MV-4-11 (cell line): ENCODE measurements at places on chromosomes 4 and X.
A peak's percentile ranks its signal among the peaks of the same experiment; 100 is the strongest.

DNA sequence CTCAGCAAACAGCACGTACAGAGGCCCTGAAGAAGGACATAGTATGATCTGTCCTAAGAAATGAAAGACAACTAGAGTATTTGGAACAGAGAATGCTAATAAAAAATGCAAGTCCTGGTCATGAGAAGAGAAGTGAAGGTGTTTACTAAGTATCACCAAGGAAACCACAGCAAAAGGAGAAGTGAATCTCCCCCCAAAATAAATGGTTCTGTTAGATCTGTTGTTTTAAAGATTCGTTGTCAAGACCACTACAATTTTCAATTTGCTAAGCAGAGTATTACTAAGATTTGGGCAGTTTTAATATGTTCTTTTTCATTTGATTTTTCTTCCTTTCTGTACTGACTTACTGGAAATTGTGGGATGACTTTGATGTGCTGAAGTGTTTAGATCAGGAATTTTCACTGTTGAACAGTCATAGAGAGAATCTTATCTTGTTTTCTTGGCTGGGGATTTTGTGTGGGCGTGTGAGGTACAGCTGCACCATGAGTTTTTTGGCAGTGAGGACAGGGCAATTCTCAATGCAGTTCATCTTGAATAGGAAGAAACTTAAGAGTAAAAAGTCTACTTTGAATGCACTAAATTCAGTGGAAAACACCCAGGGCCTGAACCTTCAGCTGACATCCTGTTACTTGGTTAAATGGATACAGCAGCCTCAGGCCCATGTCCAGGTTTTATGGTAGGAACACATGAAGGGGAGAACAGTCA lies 132.2 kb downstream of the STIM2 start:
- peak; percentile 82 for DNase-seq

DNA sequence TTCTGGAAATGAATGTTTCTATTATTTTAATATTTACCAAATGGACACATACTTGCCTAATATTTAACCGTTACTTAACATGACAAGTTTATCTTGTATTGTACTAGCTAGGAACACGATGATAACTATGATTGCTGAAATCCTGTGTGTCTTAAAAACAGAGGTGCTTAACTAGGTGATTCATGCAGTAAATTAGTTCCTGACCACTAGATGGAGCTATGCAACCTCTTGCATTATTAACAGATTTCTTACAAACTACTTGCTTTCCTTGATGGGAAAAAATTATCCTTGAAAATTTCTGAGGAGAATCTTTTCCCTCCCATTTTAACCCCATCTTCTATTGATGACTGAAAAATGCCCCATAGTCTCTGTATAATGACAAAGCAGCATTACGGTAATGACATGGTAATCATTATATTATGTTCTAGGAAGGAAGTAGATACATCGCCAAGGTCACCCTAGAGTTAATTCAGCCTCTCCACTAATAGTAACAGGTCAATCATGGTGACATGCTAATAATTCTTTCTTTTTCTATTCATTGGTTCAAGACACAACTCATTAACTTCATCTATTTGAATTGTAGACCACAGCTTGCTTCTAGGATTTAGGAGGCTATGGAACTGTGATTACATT lies 844.2 kb downstream of the RAPGEF2 start:
- peak; percentile 11 for DNase-seq

- no peak for DNase-seq
These were observed 19.0 kb downstream of the ATP8A1 start for GRCh38 chr4:42637867-42638266.

- no peak for DNase-seq
These were observed 492.0 kb downstream of the PCDH11X start for GRCh38 chrX:92270936-92271855.

- no peak for DNase-seq
These were observed 12.8 kb downstream of the ATXN3L start for GRCh38 chrX:13307041-13307440.

DNA sequence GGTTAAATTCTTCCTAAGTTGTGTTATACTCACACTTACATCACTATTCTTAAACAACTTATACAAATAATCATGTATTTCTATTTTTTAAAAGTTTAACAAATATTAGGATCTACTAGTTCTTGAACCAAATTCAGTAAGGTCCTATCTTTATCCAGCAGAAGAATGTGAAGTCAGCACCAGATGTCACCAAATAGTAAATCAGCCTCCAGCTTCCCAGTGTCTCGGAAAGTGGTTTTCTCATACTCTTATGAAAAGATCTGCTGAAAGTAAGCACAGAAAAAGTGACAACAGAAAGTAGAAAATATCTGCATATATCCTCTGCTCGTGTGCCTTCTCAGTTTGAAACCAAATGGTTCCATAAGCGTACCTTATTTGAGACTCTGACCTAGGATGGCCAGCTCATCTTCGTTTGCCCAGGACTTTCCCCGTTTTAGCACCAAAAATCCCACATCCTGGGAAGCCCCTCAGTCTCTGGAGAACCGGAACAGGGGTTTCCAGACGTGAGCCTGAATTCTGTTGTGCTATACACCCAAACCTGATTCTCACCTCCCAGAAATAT lies 98.0 kb upstream of the DCLK2 start:
- DNase-seq, result no peak

GRCh38 chr4:4406455-4407298 lies 19.8 kb downstream of the NSG1 start:
- no peak for DNase-seq

DNA sequence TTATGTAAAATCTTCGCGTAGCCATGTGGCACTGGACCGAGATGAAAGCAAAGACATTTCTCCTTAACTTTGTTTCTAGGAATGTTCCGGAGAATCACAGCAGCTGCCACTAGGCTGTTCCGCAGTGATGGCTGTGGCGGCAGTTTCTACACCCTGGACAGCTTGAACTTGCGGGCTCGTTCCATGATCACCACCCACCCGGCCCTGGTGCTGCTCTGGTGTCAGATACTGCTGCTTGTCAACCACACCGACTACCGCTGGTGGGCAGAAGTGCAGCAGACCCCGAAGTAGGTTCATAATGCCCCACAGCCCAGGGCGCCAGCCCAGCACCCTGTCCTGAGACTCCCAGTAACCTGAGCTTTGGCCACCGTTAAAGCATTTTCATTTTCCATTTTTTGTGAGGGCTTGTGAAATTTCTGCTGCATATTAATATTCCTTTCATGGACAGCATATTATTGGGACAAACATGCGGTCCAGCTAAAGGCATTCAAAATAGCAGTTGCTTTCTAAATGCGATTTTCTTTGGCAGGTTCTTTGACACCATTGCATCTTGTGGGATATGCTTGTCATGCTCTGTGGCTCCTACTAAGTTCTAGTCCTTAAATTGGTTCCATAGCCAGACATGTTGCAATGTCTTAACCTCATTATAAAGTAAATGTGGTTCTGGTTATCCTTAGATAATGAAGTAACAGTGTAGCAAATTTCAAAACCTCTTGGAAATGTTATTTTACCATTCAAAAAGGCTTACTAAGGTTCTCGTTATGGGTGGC lies 49.1 kb upstream of the MSANTD1 start:
- DNase-seq, result peak; percentile 56

- no peak for DNase-seq
These were observed 57.2 kb upstream of the MTMR1 start for GRCh38 chrX:150635952-150636351.

GRCh38 chrX:9846631-9847030 lies 60.4 kb downstream of the SHROOM2 start:
- DNase-seq, result no peak

GRCh38 chrX:103338663-103339062 lies 8.6 kb downstream of the TCEAL7 start:
- no peak for DNase-seq

DNA sequence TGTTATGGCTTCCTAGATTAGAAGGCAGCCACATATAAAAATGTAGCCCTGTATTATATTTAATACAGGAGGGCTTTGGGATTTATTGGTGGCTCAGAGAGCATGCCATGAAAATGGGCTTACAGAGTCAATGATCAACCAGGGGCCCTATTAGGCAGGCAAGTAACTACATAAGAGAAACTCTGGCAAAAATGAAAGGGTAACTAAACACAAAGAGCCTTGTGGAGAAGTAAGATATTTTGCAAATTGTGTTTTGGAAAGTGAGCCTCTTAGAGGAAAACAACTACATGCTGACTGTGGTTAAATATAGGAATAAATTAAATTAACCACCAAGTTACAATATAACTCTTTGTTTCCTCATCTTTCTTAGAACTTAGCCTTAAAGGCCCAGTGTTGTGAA lies 5.5 kb downstream of the SAT1 start:
- no peak for DNase-seq

DNA sequence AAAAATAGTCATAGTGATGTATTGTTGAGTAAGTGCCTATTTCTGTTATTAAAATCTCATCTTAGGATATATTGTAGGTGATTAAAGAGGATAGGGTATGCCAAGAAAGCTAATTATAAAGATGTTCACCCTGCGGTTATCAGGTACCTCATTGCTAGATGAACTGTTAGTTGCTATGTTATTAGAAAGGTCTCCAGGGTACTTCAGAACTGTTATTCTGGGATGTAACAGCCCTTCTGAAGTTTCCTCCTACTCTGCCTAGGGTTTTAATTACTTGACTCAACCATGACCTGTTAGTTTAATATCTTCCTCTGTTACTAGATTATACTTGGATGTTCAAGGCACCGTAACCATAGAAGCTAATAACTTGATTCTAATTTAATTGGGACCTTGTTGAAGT lies 15.4 kb downstream of the TMPRSS11E start:
- no peak for DNase-seq

- peak; percentile 93 for DNase-seq
These were observed 4.9 kb upstream of the ARAF start for GRCh38 chrX:47556045-47556623.

- DNase-seq, result peak; percentile 50
These were observed 166.8 kb downstream of the SHROOM3 start for GRCh38 chr4:76601791-76602190.

GRCh38 chr4:77188498-77189220 lies 31.7 kb downstream of the CCNG2 start:
- no peak for DNase-seq

DNA sequence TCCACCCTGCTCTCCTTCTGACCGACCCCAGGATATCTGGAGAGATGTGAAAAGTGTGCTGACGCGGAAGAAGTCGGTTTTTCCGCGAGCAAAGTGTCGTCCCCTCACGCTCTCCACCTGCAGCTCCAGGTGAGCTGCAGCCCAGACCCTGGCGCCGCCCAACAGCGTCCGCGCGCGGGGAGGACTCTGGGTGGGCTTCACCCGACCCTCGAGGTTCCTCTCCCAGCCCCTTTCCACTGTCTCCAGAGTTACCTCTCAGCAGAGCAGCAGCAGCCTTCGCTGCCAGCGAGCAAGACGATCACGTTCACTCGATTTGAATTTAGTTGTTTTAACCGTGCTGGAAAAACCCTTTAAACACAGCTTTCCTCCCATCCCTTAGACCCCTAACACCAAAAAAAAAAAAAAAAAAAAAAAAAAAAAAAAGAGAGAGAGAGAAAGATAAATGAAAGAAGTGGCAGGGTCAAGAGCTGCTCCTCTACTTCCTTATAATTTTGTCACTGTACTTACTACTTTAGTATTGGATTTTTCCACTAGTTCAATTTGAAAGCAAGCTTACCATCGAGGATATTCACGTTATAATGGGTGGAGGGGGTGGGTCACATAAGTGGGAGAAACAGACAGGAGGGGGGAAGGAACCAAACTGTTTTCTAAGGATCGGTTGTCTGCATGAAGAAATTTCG lies 758 bp upstream of the NR3C2 start:
- DNase-seq, result peak; percentile 3

DNA sequence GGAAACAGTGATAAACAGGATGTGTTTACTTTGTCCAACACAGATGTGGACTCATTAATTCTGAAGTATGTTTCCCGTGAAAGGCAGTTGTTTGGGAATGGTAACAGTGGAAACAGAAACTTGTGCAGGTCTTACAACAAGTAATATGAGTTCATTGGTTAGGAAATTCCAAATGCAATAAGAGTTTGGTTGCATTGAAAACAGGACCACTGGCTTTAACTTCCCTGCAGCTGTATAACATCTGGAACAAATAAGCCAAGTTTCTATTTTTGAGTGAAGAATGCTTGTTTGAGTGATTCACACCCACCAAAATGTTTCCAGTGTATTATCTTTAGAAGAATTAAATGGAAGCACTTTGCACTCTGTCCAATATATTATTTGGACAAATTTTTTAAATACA lies 82.4 kb upstream of the BMP3 start:
- DNase-seq, result no peak

- no peak for DNase-seq
These were observed 736.7 kb upstream of the PITX2 start for GRCh38 chr4:111359602-111360001.

DNA sequence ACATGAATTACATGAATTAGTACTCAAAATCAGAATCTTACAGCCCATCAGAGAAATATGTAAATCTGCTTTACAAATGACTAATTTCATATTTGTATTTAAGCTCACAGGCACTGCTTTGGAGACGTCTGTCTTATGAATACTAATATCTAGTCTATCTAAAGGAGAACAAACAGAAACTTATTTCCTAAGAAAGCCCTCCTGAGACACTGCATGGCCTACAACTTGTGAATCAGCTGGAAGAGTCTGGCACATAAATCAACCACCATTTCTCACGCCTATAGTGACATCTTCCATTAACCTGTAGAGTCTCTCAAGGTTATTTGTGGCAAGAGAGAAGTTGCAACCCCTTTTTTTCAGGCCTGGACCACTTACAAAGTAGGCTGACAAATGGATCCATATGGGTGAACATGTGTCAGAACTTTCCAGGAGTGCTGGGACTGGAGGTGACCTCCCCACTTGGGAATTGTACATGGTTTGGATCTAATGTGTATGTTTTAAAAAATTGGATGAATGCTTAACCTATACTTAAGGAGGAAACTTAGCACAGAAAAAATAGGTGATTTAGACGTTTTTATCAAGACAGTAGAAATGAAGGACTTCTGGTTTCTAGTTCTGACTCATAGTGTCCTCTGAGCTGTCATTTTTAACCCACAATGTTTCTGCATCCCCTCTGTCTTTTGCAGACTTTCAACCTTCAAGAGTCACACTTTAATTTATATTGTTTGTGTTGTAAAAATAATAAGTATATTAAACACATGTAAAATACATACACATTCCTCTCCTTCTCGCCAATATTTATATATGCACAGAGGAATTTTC lies 83.2 kb upstream of the ARHGAP24 start:
- DNase-seq, result no peak

DNA sequence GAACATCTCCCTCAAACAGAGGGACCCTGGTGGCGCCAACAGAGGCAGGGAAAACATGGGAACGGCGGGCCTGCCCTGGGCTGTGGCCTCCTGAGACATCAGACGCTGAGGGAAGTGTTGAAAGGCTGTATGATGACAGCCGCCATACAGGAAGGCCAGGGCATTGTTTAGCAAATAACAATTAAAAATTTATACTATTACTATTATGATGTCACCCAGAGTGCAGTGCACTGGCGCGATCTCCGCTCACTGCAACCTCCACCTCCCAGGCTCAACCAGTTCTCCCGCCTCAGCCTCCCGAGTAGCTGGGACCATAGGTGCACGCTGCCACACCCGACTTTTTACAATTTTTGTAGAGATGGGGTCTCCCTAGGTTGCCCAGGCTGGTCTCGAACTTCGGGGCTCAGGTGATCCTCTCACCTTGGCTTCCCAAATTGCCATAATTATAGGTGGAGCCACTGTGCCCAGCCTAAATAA lies 54.6 kb downstream of the CPZ start:
- no peak for DNase-seq
